A549 (cell line): ENCODE measurements at places on chromosomes 2 and 18. TPM values are rescaled to one million over a fixed set of nuclear protein-coding genes. Genes with fewer than 3 reads are reported as not detected.

DNA sequence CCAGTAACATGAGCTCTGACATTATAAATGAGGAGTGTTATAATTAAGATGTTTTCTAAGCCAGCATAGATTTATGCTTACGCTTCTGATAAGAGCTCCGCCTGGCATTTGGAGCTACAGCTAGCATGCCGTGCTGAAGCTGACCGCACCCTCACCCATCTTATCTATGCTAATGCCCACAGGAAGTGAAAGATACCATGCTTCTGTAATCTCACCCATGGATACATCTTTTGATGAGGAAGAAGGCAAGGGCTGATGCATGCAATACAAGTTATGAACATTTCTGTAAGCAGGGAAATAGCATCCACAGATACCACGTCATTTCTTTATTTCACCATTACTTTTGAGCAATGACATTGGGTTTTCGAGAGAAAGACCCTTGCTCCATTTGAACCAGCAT lies 82.3 kb downstream of the ARL4C start:
- no peak for DNase-seq

GRCh38 chr2:48070415-48070814 lies 164.1 kb upstream of the FBXO11 start:
- DNase-seq = no peak

GRCh38 chr2:78913257-78913656 lies 112.2 kb upstream of the REG3G start:
- no peak for DNase-seq

GRCh38 chr2:18600255-18600613 lies 10.9 kb upstream of the NT5C1B start:
- no peak for DNase-seq

DNA sequence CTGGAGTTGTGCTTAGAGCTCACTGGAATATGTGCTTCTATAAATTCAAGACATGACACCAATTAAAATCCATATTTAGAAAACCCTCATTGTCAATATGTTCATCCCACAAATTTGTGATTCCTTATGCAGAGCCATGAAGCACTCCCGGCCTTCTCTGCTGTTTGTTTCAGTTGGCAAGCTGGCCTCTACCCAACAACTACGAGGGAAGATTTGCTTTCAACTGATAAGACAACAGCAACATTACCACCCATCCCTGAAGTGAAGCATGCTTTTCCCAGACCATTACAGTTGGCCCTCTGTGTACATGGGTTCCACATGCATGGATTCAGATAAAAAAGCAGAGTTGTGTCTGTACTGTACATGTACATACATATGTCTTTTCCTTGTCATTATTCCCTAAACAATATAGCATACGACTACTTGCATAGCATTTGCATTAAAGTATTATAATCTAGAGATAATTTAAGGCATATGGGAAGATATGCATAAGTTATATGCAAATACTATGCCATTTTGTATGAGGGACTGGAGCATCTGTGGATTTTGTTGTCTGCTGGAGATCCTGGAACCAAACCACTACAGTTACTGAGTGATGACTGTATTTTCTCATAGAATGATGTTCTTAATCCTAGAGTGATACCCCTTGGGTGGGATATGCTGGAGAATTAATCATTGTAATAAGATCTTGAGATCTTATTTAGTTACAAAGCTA lies 77.6 kb upstream of the MC2R start:
- DNase-seq = no peak

- no peak for DNase-seq
Measured at GRCh38 chr2:149099298-149099697, 60.8 kb downstream of the LYPD6B start.

DNA sequence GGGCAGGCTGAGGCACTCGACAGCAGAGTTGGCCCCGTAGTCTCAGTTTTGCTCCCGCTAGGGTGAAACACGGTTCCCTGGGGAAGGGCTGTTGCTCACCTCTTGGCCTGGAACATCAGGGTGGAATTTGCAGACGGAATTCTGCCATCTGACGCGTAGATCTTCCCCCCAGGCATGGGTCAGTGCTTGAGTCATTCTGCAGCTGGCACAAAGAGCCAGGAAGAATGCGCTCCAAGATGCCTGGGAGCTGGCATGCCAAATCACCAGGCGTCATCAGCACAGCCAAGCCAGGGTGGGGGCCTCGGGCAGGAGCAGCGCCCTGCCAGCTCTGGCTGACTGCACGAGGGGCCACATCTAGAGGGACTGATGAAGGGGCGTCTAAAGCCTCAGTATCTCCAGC lies 42.7 kb downstream of the ODC1 start:
- peak; percentile 96 for DNase-seq

DNA sequence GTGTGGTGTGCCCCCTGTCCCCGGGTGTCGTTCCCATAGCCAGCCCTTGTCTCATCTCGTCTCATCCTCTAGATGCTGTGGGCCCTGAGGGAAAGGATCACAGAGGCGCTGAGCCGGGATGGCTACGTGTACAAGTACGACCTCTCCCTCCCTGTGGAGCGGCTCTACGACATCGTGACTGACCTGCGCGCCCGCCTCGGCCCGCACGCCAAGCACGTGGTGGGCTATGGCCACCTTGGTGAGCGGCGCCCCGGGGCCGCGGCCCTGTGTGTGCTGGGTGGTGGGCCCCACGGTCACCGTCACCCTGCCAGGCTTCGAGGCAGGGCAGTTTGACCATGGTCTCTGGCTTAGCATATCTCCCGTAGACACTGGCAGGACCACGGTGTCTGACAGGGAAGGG lies 20.8 kb upstream of the GAL3ST2 start:
- no peak for DNase-seq

GRCh38 chr2:45823723-45824206 lies 172.3 kb downstream of the PRKCE start:
- DNase-seq = no peak

GRCh38 chr2:320561-320960 lies 32.7 kb upstream of the ALKAL2 start:
- no peak for DNase-seq

GRCh38 chr2:165305391-165306096 lies 66.3 kb downstream of the SCN2A start:
- DNase-seq = no peak

GRCh38 chr2:164511738-164512137 lies 109.5 kb downstream of the GRB14 start:
- DNase-seq = no peak

DNA sequence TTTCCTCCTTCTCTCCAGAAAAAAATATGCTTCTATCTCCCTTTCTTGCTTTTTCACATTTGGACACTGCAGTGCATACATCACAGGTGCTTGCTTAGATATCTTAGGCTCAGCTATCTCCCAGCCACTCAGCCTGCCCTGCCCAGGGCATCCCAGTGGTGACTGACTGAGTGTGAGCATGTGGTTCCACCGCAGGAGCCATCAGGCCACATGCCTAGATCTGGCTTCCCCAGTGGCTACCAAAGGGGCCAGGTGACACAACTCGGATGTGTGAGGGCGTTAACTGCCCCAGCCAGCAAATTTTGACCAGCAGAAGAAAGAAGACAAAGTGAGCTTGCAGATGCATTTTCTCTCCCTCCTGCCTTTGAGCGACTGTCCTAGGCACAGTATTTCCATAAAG lies 25.5 kb downstream of the SP5 start:
- no peak for DNase-seq

- DNase-seq = no peak
Measured at GRCh38 chr18:5842653-5843052, 52.7 kb downstream of the TMEM200C start.

GRCh38 chr2:3633089-3633981 lies 24.7 kb upstream of the ALLC start:
- no peak for DNase-seq

GRCh38 chr2:165818920-165819319 lies 24.9 kb upstream of the GALNT3 start:
- no peak for DNase-seq

GRCh38 chr2:170822290-170823087 lies 5.8 kb downstream of the GAD1 start:
- peak; percentile 37 for DNase-seq

DNA sequence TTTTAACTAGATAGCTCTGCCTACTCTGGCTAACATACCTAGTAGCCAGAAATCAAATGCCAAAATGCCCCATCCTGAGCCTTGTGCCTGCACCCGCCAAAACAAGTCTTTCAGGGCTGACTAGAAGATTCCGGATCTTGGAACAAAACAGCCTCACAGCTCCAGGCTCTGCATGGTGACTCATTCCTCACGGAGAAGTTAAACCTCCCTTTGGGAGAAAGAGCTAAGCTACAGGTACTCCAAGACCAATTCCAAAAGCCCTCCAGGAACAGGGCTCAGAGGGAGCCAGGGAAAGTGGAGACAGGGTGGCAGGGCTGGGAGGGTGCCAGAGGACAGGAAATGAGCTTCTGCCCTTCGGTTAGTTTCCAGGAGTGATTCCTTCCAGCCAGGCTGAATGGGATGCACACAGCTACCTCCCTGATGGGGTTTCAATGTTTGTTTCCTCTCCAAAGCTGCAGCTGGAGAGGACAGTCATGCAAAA lies 295.6 kb downstream of the TNS1 start:
- no peak for DNase-seq

- no peak for DNase-seq
Measured at GRCh38 chr2:73614105-73614504, 28.1 kb downstream of the NAT8 start.

DNA sequence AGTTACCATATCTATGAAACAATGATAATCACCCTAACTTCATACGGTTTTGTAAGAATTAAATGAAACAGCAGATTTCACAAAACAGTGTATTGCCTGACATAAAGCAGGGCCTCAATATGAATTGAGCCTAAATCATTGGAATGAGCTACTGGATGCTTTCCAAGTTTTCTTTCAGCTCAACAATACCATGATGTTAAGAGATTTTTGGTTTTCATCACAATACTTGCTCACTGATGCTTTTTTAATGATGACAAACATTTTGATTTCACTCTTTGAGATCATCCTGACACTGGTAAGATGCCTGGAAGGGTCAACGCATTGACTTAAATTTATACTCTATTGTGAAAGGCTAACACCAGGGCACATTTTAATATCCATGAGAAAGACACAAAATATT lies 377.5 kb downstream of the ZNF521 start:
- no peak for DNase-seq

DNA sequence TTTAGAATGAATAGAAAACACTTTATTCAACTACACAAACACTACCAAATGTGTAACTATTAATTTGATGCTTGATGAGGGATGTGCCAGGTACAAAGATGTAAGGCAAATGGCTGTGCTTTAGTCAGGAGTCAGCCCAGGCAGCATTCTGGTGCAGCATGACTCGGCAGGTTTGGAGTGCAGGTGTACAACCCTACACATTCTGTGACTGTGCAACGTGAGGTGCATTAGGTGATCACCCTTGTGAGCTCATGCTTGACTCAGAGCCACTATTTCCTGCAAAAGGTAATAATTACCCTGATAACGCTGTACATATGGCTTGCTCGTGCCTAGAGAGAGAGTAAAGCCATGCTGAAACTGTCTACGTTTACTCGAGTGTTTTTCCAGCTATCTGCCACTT lies 288.7 kb upstream of the DSEL start:
- no peak for DNase-seq

GRCh38 chr2:225637259-225637658 lies 237.7 kb downstream of the NYAP2 start:
- no peak for DNase-seq

GRCh38 chr2:31302940-31303563 lies 69.1 kb downstream of the EHD3 start:
- DNase-seq = no peak

GRCh38 chr2:219218217-219218731 lies 484 bp downstream of the ABCB6 start:
- peak; percentile 80 for DNase-seq

DNA sequence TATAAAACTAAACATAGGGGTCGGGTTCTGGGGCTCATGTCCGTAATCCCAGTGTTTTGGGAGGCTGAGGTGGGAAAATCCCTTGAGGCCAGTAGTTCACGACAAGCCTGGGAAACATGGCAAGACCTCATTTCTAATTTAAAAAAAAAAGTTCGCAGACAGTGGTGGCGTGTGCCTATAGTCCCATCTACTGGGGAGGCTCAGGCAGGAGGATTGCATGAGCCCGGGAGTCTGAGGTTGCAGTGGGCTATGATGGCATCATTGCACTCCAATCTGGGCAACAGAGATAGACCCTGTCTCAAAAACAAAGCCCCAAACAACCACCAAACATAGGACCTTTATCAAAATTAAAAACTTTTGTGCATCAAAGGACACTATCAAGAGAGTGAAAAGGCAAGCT lies 9.8 kb upstream of the HAAO start:
- DNase-seq = no peak

GRCh38 chr18:9092665-9093064 lies 9.8 kb upstream of the NDUFV2 start:
- peak; percentile 84 for DNase-seq

DNA sequence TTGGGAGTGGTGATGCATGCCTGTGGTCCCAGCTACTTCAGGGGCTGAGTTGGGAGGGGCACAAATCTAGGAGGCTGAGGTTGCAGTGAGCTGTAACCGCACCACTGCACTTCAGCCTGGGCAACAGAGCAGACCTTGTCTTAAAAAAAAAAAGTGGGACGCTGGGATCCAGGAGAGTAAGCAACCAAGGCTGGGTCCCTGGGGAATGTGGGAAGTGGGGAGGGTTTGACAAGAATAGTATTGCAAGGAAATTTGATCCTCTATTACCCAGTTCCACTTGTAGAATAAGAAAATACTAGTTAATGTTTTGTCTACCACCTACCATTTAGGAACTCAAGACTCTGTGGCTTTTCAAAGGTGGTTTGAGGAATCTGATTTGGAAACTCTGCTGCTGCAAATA lies 21.1 kb upstream of the DYTN start:
- no peak for DNase-seq

DNA sequence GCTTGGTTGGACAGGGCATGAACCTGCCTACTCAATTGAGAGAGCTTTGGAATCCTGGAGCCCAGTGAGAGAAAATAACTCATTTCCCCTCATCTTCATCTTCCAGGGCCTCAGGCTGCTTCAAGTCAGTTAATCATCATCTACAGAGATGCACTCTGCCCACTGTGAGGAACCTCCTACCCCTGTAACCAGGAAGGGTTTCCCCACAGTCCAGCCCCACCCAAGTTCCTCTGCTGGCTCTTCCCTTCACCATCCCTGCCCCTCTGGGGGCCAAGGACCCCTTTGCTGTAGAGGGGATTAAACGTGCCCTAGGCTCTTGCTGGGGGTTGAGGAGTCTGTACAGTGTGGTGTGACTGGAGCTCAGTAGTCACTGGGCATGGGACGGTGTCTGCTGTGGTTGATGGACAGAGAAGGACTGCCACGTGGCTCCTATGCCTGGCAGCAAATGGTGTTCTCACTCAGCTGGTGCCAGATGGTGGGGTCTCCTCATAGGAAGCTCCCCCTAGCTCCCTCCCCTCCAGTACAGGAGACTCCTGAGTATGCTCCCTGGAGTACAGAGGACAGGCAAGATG lies 29.5 kb upstream of the LGALSL start:
- no peak for DNase-seq

Gene RNU2-63P
- polyA plus RNA-seq = 2.0 TPM in 1 of 3 replicates, not detected in the others

Gene VWC2L
- not detected in 3 replicates for polyA plus RNA-seq

Gene PROM2
- polyA plus RNA-seq = 0.04 to 0.16 TPM (median 0.09 TPM) in 3 replicates

Gene NAB1
- polyA plus RNA-seq = 31.8 to 37.8 TPM (median 37.6 TPM) in 3 replicates

Gene SCN9A
- polyA plus RNA-seq = 7.7 to 8.3 TPM (median 7.7 TPM) in 3 replicates

Gene C2orf78
- polyA plus RNA-seq = not detected in 3 replicates

Gene IL1R1
- polyA plus RNA-seq = 25.3 to 35.9 TPM (median 32.5 TPM) in 3 replicates

Gene RAB11FIP5
- polyA plus RNA-seq = 18.7 to 21.8 TPM (median 21.7 TPM) in 3 replicates

Gene FOXI3
- not detected in 3 replicates for polyA plus RNA-seq
